ENCODE measurements at places on chromosomes 16 and 17. TPM values are rescaled to one million over a fixed set of nuclear protein-coding genes. Genes with fewer than 3 reads are reported as not detected.

DNA sequence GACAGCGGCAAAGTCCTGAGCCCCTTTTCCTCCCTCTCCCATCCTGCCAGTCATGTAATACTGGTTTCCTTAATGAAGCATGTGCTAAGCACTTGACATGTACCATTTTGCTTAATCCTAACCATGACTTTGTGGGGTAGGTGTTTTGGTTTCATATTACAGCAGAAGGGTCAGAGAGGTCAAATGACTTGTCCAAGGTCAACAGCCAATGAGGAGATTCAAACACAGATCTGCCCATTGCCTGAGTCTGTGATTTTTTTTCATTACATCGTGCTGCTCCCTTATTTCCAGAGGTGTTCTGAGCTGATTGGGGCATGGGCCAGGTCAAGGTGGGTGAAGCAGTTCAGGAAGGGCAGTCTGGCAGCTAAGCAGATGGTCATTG lies 17.6 kb upstream of the PHF12 start:
- H3K27ac ChIP-seq: no peak overlapping the region
- no peak for DNase-seq
- no peak overlapping the region for H3K4me3 ChIP-seq
- H3K27me3 ChIP-seq: no peaks in the 10 kb centered on the region

GRCh38 chr17:83179374-83179773 lies 100.0 kb downstream of the METRNL start:
- H3K4me3 ChIP-seq: no peak overlapping the region
- H3K27me3 ChIP-seq: no peaks in the 10 kb centered on the region
- H3K27ac ChIP-seq: no peak overlapping the region
- DNase-seq: no peak
- H3K4me1 ChIP-seq: no peaks in the 10 kb centered on the region
- H3K36me3 ChIP-seq: no peaks in the 10 kb centered on the region

DNA sequence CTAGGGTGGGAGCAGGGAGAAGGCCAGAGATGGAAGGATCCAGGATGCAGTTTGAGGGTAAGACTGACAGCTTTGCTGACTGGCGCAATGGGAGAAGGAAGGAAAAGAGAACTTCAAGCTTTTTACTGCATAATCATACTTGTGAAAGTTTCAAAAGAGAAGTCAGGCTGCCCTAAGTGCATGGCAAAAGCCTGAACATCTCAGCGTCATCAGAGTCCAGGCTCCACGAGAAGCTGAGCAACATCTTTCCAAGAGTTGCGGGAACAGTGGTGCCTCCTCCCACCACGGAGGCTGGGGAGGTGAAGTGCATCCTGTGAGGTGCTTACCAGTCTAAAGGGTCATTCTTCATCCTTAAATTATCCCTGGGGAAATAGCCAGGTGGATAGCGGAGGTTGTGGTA lies 26.9 kb upstream of the SLC38A8 start:
- no peaks in the 10 kb centered on the region for H3K4me1 ChIP-seq
- H3K36me3 ChIP-seq: peaks cover 92% of the 10 kb centered on the region
- no peak overlapping the region for H3K27ac ChIP-seq

DNA sequence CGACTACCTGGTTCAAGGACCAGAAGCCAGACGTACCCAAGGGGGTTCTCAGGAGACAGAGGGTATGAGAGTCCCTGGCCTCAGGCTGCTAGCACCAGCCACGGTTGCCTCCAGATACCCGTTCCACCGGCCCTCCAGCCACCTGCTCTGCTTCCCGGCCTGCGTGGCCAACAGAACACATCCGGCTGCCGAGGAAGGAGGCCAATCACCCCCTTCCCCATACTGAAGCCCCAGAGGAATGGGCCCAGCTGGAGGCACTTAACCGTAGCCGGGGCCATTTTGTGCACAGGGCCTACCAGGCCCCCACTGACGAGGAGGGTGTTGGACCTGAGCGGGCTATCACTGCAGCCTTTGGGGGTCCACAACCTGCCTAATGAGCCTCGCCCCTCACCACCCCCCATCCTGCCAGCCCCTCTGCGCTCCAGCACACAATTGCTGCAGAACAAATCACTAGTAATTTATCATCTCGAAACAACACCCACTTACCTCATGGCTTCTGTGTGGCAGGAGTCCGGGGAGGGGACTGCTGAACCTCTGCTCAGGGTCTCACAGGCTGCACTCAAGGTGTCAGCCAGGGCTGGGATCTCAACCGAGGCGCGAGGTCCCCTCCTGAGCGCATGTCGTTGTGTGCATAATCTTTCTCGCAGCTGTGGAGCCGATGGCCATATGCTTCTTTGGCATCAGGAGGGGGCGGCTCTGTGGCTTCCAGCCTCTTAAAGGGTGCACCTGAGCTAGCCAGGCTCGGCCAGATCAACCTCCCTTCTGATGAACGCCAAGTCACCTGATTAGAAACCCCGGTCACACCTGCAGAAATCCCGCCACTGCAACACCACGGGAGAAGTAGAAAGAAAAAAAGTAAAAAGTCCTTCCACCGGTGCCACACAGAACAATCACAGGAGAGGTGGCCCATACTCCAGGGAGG lies 10.1 kb upstream of the KREMEN2 start:
- no peak for DNase-seq
- H3K27ac ChIP-seq: no peak overlapping the region
- H3K4me1 ChIP-seq: no peaks in the 10 kb centered on the region
- no peaks in the 10 kb centered on the region for H3K27me3 ChIP-seq
- peaks cover 4% of the 10 kb centered on the region for H3K36me3 ChIP-seq
- H3K4me3 ChIP-seq: no peak overlapping the region

DNA sequence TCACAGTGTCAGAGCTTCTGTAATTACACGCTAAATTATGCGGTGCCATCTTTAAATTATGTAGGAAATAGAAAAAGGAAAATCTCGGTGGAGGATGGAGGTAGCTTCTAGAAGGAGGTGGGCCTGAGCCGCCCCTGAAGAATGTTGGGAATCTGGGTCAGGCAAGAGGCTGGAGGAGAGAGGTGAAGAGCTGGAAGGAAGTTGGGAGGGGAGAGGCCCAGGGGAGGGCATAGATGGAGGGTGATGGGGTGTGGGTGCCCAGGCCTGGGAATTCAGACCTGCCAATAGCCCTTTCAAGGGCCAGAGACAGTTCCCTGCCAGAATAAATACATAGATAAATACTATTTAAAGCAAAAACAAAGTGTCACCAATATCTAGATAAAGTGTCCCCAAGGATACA lies 415.0 kb upstream of the HSBP1 start:
- no peak for DNase-seq
- no peaks in the 10 kb centered on the region for H3K4me1 ChIP-seq
- H3K4me3 ChIP-seq: no peak overlapping the region
- no peaks in the 10 kb centered on the region for H3K27me3 ChIP-seq

Gene FBXL16
- total RNA-seq: 0.78 TPM

Gene SMTNL2
- total RNA-seq: 0.67 TPM

Gene SPNS3
- 6.1 TPM for total RNA-seq
